ENCODE measurements at places on chromosomes 5 and 9.
A peak's percentile ranks its signal among the peaks of the same experiment; 100 is the strongest.

DNA sequence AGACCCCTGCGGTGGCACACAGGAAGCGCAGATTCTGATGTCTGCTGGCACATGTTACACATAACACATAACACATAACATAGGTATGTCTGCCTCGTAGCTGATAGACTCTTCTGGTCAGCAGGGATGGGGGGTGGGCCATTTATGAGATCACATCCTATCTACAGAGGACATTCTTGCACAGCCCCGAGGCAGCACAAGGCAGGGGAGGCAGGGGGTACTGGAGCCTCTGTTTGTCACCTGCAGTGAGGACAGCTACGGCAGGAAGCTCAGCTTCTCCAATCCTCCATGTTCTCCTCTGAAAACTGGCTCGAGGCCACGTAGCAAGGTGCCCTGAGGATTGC lies 16.7 kb upstream of the MED10 start:
- DNase-seq: no peak

- DNase-seq: no peak
Measured at GRCh38 chr5:22431406-22431805, 421.7 kb downstream of the CDH12 start.

DNA sequence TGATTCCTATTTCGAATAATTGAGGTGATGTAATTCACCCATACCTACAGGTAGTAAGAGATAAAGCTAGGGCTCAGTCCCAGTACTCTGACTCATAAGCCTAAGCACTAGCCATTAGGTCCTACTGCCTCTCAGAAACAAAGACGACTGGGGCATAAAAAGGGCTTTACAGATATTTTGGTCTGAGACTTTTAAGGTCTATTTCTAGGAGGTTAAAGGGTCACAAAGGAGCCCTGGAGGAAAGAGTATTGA lies 69.8 kb downstream of the SGCD start:
- no peak for DNase-seq

DNA sequence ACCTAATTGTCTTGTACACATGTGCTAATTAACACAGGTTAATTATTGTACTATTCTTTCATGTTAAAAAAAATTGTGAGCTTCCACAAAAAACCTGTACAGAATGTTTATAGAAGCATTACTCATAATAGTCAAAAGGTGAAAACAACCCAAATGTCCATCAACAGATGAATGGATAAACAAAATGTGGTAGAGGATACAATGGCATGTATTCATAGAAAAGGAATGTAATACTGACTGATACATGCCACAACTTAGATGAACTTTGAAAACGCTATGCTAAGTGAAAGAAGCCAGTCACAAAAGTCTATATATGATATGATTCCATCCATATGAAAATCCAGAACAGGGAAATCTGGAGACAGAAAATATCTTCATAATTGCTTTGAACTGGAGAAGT lies 25.6 kb downstream of the RRAGA start:
- no peak for DNase-seq

DNA sequence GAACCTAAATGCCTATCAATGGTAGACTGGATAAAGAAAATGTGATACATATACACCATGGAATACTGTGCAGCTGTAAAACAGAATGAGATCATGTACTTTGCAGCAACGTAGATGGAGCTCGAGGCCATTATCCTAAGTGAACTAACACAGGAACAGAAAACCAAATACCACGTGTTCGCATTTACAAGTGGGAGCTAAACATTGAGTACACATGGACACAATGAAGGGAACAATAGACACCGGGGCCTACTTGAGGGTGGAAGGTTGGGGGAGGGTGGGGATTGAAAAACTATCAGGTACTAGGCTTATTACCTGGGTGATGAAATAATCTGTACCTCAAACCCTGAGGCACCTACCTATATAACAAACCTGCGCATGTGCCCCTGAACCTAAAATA lies 22.4 kb upstream of the DEPDC1B start:
- no peak for DNase-seq

- DNase-seq: no peak
Measured at GRCh38 chr9:98652302-98652701, 56.4 kb downstream of the GABBR2 start.

DNA sequence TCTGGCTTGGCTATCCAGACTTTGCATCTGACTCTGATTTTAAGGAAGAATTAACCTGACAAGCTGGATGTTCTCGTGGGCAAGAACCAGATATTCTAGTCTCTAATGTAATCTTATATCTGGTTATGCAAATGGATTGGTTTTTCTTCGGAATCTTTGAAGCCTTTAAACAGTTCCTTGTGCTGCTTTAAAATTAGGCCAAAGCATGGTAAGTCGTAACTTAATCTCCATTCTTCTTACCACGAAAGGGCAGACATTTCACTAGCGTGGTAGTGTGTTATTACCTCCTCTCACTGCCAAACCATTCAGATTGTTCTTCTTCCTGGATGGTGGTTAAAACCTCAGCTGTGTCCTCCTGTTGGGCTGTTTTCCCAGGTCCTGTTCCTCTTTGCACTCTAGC lies 34.1 kb upstream of the TTC23L start:
- no peak for DNase-seq

DNA sequence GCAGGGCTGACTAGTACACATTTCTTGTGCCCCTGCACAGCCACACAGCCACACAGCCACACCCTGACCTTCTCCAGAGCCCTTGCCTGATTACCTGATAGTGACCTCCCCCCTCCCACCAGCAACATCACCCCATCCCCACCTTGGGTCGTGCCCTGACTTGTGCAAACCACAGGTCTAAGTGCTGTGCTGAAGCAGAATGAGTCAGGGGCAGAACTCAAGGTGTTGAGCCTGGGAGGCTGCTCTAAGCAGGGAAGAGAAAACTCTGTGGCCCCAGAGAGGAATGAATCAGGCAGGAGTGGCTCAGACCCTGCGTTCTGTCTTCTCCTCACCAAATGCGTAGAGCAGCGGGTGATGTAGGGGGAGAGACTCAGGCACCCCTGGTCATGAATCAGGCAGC lies 24.3 kb upstream of the FAT2 start:
- DNase-seq: peak; percentile 54
